ENCODE measurements at places on chromosomes 5 and 9.

GRCh38 chr9:16266648-16267276 lies 603.7 kb downstream of the BNC2 start:
- peak; percentile 9 for DNase-seq

DNA sequence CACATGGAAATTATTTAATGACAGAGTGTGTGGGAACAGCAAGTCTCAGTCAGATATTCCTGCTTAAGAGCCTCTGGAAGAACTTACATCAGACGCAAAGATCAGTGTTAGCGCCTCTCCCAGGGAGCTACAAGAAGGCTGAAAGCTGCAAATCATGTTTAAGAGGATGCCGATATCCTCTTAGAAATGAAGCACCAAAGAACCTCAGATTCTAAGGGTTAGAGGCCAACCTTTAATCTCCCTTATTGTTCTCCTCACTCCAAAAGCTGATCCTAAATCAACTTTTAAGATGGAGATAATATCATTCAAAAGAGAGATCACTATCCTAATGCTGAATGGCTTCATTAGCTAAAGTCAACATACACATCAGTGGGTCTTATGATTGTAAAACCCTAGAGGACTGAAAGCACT lies 160.6 kb downstream of the NFIB start:
- no peak for DNase-seq

DNA sequence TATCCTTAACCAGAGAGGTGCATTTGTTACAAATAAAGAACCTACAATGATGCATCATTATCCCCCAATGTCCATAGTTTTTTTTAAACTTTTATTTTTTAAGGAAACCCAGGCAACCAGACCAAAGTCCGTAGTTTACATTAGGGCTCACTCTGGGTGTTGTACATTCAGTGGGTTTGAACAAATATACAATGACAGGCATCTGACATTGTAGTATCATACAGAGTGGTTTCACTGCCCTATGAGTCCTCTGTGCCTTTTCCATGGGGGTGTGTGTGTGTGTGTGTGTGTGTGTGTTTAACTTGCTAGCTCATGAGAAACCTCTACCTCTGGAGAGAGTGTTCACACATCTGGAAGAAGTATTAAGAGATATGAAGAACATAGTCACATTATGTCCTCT lies 141.5 kb downstream of the KDM4C start:
- DNase-seq = no peak

- DNase-seq = no peak
Measured at GRCh38 chr9:38164659-38165221, 95.7 kb upstream of the SHB start.

GRCh38 chr9:22136461-22137096 lies 127.5 kb upstream of the CDKN2B start:
- DNase-seq = no peak

DNA sequence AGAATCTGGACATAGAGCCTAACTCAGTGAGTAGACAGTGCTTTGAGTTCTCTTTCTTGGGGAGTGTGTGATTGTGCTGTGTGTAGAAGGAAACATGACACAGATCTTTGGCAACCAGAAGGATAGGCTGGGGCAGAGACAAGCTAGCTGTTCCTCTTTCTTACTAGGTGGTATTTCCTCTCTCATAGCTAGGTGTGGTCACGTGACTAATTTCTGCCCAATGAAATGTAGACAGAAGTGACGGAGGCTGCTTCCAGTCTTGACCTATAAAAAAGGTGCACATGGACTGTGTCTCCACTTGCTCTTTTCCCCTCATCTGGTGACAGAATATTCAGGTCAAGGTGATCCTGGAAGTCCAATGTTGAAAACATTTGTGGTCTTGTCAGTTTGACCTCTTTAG lies 92.5 kb upstream of the NFIB start:
- no peak for DNase-seq

DNA sequence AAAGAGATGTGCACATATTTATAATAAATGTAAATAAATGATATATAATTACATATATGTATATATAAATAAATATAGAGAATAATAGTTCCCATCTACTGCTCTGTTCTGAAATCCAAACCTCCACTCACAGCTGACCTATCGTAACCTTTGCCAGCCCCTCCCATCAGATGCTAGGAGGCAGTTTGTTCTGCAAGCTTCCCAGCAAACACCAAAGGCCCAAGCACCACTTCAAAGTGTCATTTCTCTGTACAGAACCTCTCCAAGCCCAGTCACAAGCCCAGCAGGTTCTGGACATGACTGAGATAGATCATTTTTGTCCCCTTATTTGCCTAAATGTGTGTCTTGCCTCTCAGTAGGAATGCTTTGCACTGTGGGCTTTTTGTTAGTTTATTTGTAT lies 62.4 kb downstream of the MFAP3 start:
- no peak for DNase-seq

GRCh38 chr5:65329266-65329665 lies 152.5 kb downstream of the ADAMTS6 start:
- no peak for DNase-seq

GRCh38 chr9:108961151-108961550 lies 27.0 kb downstream of the ABITRAM start:
- no peak for DNase-seq

GRCh38 chr9:33877727-33878489 lies 60.9 kb downstream of the UBE2R2 start:
- no peak for DNase-seq

- DNase-seq = no peak
Measured at GRCh38 chr5:61267116-61267515, 64.9 kb upstream of the ZSWIM6 start.

- DNase-seq = no peak
Measured at GRCh38 chr9:7346144-7346543, 453.4 kb downstream of the DMAC1 start.

DNA sequence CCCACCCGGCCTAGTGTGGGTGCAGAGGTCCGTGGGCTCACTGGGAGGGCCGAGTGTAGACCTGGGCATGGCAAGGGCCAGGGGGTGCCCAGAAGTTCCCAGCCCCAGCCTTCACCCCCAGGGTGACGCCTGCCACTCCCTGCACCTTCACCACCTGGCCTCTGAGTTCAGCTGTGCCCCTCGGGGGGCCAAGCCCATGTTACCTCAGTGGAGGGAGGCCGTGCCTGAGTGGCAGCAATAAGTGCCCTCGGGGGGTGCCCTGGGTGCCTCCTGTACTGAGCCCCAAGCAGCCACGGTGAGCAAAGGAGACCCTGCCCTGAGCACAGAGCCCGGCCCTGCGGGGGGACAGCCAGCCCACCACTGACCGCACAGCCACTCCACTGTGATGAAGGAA lies 10.3 kb upstream of the FCN2 start:
- no peak for DNase-seq

DNA sequence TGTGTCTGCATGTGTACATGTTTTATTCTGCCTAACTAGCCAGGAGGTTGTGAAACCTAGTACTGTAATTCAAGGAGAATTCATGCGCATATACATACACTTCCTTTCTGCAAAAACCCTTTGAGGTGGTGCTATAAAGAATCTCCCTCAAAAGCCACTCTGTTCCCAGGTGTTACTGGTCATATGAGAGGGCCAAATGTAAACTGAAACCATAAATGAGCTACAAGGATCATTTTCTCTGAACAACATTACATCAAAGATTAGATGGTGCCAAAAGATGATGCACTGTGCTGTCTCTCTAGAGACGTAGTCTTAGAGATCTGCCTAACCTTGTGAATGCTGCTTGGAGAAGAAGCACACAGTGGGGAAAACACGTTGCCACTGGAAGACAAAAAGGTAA lies 15.7 kb downstream of the NREP start:
- no peak for DNase-seq

DNA sequence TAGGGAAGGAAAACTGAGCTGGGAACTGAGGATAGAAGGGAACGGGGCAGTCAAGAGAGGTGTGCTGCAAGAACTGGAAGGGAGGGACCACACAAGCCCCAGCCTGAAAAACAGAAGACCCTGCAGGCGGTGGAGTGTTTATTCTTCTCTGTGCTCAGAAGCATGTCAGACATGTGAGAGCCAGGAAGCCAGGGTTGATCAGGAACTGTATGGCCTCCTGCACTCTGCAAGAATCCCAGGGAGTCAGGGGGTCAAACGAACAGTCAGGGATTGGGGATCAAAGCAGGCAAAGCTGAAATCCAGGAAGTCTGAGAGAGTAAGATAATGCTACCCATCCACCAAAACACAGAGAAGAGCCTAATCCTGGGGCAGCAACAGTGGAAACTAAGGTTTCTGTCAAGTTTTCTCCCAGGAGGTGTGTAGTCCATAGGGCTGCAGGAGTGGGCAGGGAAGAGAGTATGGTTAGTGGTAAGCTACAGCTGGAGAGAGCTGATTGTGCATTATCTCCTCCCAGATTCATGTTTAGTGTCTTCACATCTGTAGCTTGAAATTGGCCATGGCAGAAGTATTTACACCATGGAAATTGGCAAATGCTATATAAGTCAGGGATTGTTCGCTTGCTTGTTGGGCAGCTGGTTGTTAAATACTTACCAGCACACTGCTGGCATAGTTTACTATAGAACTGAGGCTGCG lies 115.4 kb upstream of the SLC44A1 start:
- DNase-seq = no peak

- no peak for DNase-seq
Measured at GRCh38 chr5:152592416-152592815, 187.3 kb upstream of the NMUR2 start.

DNA sequence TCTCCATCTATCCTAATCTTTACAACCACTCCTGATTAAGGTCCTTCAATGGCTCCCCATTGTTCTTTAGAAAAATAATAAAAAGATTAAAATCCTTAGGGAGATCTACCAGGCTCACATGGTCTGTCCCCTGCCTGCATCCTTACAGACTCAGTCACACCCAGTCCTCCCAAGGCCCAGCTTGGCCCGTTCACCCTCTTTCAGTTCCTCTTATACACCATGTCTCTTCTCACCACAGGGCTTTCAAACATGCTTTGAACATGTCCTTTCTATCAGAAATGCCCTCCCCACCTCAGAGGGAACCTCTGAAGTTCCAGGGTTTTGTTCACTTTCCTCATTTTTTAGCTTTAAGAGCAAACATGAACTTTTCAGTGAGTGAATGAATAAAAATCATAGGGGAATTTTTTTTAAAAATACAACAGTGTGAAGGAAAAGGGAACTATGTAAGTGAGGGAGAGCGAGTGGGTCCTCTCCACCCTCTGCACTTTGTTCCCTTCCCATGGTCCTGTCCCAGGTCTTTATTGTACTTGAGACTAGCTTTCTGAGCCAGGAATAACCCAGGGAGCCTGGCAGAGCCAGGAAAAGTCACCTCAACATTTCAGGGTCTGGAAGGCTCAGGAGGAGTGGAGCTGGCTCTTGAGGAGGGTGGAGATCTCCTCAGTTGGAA lies 55.3 kb downstream of the TRPC7 start:
- DNase-seq = no peak

GRCh38 chr5:135450336-135450735 lies 1.8 kb downstream of the TIFAB start:
- DNase-seq = no peak

GRCh38 chr5:431001-431710 lies 11.8 kb upstream of the EXOC3 start:
- DNase-seq = peak; percentile 71

DNA sequence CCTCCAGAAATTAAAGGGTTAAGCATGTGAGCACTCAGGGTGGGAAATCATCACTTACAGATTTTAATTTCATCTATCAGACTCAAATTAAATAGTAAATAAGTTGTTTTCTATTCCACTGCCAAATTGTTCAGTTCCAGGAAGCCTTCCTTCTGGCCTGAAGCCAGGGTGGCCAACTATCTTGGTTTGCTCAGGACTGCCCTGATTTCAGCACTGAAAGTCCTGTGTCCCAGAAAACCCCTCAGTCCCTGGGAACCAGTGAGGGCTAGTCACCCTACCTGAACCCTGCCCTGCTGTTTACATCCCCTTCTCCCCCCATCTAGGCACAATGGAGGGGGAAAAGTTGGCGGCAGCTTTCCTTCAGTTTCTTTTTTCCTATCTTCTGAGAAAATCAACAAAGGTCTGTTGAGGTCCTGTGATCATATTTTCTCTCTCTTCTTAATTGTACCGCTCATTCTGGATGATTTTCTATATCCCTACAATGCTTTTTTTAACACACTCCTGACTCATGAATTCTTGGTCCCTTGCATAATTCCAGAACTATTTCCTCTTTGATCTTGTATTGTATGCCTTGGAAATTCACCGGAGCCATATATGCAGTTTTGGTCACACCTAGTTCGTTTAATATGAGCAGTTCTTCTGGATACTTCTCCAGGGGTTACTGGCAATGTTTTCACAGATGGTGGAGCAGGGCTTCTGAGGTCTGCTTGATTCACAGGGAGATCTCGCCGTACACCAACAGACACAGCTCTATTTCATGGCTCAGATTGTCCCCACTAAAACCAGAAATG lies 103.8 kb downstream of the MAP1B start:
- DNase-seq = no peak

- no peak for DNase-seq
Measured at GRCh38 chr5:172313915-172314314, 30.4 kb upstream of the UBTD2 start.

GRCh38 chr5:129243039-129243438 lies 148.5 kb downstream of the ISOC1 start:
- no peak for DNase-seq

All from stimulated activated naive CD8-positive, alpha-beta T cell treated with anti-CD3 and anti-CD28 coated beads, Interleukin-15, Interleukin-2, amounts not matched to agents 100 U/mL and 50 U/mL, for 24 hours (primary cell).